Smooth muscle cell of the coronary artery (primary cell): ENCODE measurements at places on chromosomes 16 and 17. TPM values are rescaled to one million over a fixed set of nuclear protein-coding genes. Genes with fewer than 3 reads are reported as not detected.

Gene MYO15B
- total RNA-seq: 1.6 and 4.0 TPM in 2 replicates

Gene CACNG3
- not detected in 2 replicates for total RNA-seq

Gene MNT
- total RNA-seq: 4.1 and 9.5 TPM in 2 replicates

Gene CAPNS2
- total RNA-seq: 0.12 and 0.75 TPM in 2 replicates

Gene MAPT
- total RNA-seq: 0.15 and 0.23 TPM in 2 replicates

Gene NOD2
- 0.30 and 0.59 TPM in 2 replicates for total RNA-seq

Gene LITAFD
- total RNA-seq: not detected in 2 replicates

Gene CFAP119
- total RNA-seq: 1.9 and 2.6 TPM in 2 replicates

Gene TXNL4B
- 8.1 and 8.3 TPM in 2 replicates for total RNA-seq

Gene ZNF423
- 1.4 and 2.3 TPM in 2 replicates for total RNA-seq

Gene NT5C
- total RNA-seq: 20.4 and 54.6 TPM in 2 replicates

Gene PRPF8
- 69.7 and 82.7 TPM in 2 replicates for total RNA-seq

Gene FOXC2
- 4.1 TPM in 1 of 2 replicates, not detected in the other for total RNA-seq

Gene HBA2
- total RNA-seq: 0.23 TPM in 1 of 2 replicates, not detected in the other

Gene MYADML2
- not detected in 2 replicates for total RNA-seq

Gene CEP295NL
- total RNA-seq: 0.75 and 2.0 TPM in 2 replicates

Gene CD300LG
- not detected in 2 replicates for total RNA-seq

Gene ANKS4B
- not detected in 2 replicates for total RNA-seq

Gene TNS4
- not detected in 2 replicates for total RNA-seq

Gene KRTAP2-3
- not detected in 2 replicates for total RNA-seq

Gene TVP23A
- total RNA-seq: not detected in 2 replicates

Gene KRTAP4-3
- total RNA-seq: not detected in 2 replicates

Gene GCGR
- total RNA-seq: not detected in 2 replicates

Gene YBX2
- not detected in 2 replicates for total RNA-seq

Gene GP1BA
- not detected in 2 replicates for total RNA-seq

Gene AATK
- total RNA-seq: under 0.01 and 0.15 TPM in 2 replicates
